ENCODE measurements at places on chromosomes 11 and 22.

GRCh38 chr11:59573216-59573615 lies 42.4 kb downstream of the OSBP start:
- DNase-seq, result no peak

GRCh38 chr22:44623771-44624510 lies 78.1 kb upstream of the PRR5 start:
- peak; percentile 88 for DNase-seq

- peak; percentile 82 for DNase-seq
Measured at GRCh38 chr11:8099291-8099899, 18.4 kb downstream of the TUB start.

GRCh38 chr11:35247863-35248262 lies 108.9 kb downstream of the CD44 start:
- no peak for DNase-seq

- no peak for DNase-seq
Measured at GRCh38 chr11:35947437-35947836, 3.6 kb downstream of the LDLRAD3 start.

- no peak for DNase-seq
Measured at GRCh38 chr11:26835611-26836010, 113.8 kb upstream of the SLC5A12 start.

DNA sequence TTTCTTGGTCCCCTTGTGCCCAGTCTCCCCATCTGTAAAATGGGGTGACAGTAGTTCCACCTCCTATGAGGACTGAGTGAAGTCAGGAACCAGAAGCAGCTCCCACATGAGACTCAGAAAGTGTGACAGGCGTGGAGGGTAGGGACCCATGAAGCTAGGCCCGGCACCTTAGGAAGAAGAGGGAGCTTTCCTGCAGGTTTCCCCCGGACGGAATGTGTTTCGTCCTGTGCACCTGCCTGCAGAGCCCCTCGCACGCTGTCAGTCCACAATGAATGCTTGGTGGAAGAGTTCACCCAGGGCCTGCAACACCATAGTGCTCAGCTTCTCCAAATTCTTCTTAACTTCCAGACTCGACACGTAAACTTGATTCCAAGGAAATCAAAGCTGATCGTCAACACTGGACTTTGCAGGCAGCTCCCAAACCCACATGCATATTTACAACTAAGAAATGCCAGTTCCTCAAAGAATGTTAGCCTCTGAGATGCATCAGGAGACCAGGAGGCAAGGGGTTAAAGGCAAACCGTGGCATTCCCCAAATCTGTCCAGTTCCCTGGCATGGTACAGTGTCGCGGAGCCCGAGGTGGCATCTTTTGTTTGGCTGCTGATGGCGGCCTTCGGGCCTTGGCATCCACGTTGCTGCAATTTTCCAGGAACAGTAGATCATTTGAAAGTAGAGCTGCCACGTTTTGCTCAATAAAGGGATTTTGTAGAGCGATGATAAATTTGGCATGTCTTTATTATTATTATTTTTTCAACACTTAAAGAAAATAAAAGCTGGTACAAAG lies 15.4 kb downstream of the LRP5 start:
- peak; percentile 37 for DNase-seq

GRCh38 chr11:27864091-27864491 lies 163.8 kb upstream of the BDNF start:
- no peak for DNase-seq

DNA sequence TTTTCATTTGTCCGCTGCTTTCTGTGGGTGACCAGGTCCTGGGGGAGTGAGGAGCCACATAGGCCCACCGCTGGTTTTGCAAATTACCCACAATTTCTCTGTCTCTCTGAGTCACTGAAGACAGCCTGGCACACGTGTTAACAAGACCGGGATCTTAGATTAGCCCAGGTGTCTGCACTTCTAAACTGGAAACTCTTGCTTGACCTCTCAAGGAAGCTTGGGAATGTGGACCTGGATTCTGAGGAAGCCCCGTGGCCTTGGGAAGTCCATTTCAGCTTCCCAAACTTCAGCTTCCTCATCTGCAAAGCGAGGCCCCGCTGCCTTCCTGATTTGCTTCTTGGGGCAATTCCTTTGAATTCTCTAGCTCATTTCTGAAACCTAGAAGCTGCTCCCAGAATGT lies 119.9 kb downstream of the KIAA1671 start:
- no peak for DNase-seq

- DNase-seq, result no peak
Measured at GRCh38 chr11:35365961-35366360, 53.4 kb downstream of the SLC1A2 start.

- DNase-seq, result no peak
Measured at GRCh38 chr22:25566898-25567235, 2.4 kb downstream of the GRK3 start.

DNA sequence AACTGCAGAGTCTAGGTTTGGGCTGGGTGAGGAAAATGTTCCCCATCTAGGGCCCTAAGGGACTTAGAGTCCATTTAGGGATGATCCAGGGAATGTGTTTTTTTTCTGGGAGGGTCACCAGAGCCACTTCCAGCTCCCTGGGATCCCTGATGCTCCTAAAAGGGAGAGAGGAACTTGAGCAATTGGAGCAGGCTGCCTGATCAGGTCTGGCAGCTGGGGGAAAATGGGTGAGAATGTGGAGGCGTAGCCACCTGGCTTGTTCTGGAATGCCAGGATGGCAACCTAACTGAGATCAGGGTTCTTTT lies 1.2 kb downstream of the PGAP2 start:
- peak; percentile 55 for DNase-seq

DNA sequence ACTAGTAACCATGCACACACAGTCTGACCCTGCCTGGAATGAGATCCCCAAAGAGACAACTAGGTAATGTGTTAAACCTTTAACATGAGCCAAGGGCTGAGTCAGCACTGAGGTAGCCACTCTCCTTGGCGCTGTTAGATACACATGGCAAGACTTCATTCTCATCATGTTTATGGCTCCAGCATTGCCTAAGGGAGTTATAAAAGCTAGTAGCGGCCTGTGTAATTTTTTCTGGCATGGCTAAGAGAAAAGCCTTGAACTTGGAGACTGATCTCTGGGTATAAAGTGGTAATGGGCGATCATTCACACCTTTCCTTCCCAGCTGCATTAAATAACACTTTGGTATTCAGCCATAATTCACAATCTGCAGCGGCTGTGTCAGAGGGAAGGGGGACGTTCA lies 779.7 kb upstream of the LRRC4C start:
- DNase-seq, result no peak

- DNase-seq, result peak; percentile 95
Measured at GRCh38 chr11:1458340-1459218, 28.0 kb downstream of the MOB2 start.

DNA sequence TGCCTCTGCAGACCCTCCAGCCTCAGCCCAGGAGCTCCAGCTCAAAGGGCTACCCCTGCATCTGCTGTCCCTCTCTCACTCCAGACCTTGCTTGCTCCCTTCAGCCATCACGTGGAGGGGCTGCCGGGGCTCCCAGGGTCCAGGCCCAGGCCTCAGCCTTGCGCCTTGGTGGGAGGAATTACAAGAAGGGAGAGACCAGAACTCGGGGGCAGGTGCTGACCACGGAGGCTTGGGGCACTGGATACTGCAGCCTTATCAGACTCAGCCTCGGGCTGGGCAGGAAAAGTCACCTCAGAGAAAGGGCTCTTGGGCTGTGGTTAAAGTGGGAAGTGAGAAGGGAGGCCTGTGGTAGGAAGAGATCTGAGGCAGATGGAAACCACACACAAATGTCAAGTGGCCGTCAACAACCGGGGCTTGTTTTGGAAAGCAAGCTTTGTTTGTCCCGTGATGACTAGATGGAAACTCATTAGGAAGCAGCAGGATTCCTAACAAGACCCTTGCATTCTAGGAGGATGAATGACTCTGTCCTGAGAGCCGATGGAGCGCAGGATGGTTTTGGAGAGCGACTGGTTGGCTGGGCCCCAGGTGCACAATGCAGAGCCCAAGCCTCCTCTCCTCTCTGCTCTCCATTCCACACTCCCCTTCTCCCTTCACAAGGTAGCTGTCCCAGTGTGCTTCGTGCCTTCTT lies 1321.7 kb downstream of the TBC1D22A start:
- no peak for DNase-seq

- DNase-seq, result no peak
Measured at GRCh38 chr11:108914981-108915380, 250.1 kb downstream of the DDX10 start.

DNA sequence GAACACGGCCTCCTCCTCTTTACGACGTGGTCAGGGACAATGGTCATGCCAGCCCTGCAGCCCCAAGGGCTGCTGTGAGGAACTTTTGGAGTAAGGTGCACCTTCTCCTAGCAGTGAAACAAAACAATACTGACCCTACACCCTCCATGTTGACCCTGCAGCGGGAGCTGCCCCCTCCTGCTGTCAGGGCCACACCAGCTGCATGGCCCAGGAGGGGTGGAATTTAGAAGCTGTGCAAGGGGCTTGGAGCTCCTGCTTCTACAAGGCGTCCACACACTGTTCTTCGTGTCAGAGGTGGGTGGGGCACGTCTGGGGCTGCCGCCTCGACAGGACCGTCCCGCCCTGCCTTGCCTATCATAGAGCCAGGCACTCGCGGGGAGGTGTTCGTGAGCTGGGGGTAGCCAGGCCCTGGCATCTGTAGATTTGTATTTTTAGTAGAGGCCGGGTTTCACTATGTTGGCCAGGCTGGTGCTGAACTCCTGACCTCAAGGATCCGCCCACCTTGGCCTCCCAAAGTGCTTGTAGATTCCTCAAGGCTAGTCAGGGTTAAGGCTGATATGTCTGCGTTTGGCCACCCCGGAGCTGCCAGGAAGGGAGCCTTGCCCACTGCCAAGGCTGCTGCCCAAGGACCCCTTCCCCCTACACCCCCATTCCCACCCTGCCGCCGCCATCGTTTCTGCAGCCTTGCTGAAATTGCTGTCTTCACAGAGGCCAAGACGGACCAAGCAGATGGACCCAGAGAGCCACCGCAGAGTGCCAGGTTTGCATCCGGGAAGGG lies 15.9 kb downstream of the INCENP start:
- DNase-seq, result peak; percentile 15

- DNase-seq, result no peak
Measured at GRCh38 chr11:19703211-19703610, 9.4 kb upstream of the NAV2 start.

DNA sequence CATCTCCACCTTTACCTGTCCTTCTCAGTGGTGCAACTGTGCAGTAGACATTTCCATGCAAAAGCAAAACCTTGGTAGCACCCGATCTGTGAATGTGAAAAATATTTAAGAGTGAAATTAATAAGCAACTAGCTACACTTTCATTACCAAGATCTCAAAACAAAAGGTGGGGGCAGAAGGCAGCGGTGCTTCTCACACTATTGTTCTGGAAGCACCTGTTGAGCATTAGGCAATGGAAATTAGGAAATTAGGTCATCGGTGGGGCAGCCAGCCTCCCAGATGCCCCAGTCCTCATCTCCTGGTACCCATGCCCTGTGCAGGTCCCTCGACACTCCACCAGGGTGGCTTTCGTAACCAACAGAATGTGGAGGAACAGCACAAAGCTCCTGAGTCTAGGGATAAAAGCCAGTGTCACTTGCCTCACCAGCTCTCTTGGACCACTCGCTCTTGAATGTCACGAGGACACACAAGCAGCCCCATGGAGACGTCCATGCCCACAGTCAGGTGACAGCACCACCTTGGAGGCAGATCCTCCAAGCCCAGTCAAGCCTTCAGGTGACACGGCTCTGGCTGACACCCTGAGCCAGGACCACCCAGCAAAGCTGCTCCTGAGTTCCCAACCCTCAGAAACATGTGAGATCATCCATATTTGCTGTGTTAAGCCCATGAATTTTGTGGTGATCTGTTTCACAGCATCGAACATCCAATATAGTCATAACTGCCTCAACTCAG lies 3.3 kb downstream of the LTO1 start:
- no peak for DNase-seq

DNA sequence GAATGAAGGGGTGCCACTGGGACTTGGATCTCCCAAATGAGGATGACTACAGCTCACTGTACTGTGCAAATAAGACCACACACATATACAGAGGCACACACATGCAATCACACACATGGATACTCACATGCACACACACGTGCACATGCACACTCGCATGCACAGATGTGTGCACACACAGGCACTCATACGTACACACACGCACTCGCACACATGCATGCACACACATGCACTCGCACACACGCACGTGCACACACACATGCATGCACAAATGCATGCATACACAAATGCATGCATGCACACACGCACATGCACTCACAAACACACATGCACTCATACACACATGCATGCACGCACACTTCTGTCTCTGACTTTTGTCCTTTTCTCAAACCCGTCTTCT lies 36.0 kb downstream of the TECTA start:
- no peak for DNase-seq

DNA sequence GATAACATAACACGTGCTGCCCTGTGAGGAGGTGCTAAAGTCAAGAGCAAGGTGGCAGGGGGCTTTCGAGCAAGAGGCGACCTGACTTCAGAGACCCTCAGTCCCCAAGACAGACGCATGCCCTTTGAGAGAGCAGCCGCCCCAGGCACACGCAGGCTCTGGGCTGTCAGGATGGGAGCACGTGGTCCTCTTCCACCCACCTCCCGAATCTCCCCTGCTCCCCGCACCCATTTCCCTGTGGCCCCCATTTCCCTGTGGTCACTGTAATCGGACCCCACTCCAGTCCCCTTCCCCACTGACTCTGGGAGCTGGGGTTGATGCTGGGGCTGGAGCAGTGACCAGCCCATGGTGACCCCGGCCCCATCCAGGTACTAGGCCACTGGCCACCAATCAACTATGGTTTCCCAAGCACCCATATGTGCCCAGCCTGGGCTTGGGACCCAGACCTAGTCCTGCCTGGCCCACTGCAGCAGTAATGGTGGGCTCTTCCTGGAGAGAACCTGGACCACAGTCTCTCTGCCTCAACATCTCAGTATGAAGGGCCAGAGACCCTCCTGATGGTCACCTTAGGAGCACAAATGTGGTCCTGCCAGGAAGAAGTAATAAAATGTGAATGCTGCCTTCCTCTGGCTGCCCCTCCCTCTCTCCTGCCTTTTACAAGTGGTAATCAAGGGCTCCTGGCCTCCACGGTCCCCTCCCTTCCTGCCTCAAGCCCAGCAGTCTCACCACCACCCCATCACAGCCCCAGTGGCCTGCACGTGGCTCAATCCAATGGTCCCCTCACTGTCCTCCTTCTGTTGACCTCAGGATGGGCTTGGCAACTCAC lies 39.0 kb downstream of the IGLL5 start:
- peak; percentile 52 for DNase-seq
